ELF-1 (cell line): ENCODE measurements at places on chromosomes 3 and 15.

- no peak for DNase-seq
These were observed 123.0 kb downstream of the VGLL3 start for GRCh38 chr3:86867982-86868381.

- DNase-seq: peak; percentile 13
These were observed 7.3 kb downstream of the ARL6IP5 start for GRCh38 chr3:69092030-69092516.

- DNase-seq: no peak
These were observed 146.1 kb upstream of the SLC24A5 start for GRCh38 chr15:47974724-47975123.

DNA sequence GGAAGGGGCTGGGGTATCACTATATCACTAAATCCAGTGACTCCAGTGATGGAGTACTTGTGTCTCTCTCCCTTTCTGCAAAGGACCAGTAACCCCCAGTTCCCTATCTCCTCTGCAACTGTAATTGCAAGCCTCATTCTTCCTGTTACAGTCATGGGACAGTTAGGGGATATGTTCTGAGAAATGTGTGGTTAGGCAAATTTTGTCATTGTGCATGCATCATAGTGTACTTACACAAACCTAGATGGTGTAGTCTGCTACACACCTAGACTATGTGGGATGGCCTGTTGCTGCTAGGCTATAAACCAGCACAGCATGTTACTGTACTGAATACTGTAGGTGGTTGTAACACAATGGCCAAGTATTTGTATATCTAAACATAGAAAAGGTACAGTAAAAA, 2.2 kb downstream of the VPS8 start:
- no peak for DNase-seq

GRCh38 chr3:102826636-102827035, 391.8 kb downstream of the ZPLD1 start:
- no peak for DNase-seq

- no peak for DNase-seq
These were observed 107.2 kb upstream of the MME start for GRCh38 chr3:154972951-154973350.

GRCh38 chr3:139310474-139310933, 33.3 kb upstream of the MRPS22 start:
- no peak for DNase-seq

DNA sequence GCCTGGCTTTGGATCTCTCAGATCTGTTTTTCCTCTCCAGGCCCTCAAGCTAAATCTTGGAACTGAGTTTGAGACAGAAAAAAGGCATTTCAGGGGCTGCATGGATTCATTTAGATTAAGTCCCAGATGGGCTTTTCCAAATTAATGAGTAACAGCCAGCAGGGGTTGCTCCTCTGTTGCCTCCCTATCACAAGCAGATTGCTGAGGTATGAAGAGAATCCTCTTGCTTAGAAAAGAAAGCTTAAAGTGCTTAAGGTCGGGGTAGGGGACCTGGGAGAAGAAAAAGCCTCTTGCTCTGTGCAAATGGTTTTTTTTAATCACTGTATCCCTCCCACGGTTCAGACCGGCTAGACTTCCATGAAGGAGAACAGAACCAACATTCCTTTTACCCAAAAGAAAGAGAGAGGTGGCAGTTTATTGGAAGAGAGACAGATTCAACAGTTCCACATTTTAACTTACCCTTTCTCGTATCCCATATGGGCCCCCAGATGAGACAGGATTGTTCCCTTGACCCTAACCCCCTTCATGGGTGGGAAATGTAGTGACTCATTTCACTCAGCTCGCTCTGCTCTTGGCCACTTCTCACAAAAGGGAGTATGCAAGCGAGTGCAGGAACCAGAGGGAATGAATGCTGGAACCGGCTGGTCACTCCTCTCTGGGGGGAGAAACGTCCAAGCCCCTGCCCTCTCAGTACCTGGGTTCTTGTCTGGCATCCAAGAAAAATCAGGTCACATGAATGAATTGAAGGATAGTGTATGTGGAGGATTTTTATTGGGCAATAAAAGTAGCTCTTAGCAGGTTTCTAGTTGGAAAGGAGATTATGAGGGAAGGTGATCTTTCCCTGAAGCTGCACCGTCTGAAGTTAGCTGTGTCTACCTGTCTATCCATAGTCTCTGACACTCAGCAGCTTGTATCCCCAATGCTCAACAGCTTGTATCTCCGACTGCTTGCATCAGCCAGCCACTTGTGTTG, 745.2 kb downstream of the SI start:
- peak; percentile 64 for DNase-seq

- DNase-seq: no peak
These were observed 18.5 kb downstream of the KBTBD8 start for GRCh38 chr3:67016522-67017080.

DNA sequence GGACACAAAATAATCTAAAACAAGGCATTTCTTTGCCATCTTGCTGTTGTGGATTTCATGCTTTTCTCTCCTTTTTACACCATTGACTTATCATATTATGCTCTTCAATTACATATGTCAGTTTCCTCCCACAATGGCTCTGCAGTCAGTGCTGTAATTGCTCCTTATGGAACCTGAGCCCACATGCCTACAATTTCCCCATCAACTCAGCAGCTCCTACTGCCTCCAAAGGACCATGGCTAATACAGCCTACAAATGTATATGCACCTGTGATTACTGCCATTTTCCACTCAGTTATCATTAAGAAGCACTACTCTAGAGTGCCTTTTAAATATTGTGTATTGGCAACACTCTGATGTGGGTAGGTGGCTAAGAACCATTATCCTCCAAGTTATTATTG, 30.8 kb downstream of the RTP4 start:
- no peak for DNase-seq

DNA sequence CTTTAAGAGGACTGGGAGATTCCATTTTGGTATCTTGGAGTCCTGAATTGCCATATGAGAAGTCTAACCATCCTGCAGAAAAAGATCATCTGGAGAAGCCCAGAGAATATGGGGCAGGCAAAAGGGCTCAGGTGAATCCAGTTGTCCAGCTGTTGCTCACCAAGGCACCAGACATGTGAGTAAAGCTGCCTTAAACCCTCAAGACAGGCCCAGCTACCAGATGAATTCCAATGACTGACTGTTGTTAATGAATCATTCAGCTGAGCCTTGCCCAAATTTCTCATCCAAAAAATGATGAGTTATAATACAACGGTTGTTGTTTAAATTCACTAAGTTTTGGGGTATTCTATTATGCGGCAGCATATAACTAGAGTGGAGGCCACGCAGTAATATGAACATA, 22.0 kb upstream of the NANOGP8 start:
- DNase-seq: no peak

GRCh38 chr3:45592405-45592804, 2.1 kb upstream of the LIMD1 start:
- DNase-seq: no peak

- no peak for DNase-seq
These were observed 137.5 kb downstream of the LRRK1 start for GRCh38 chr15:101056366-101057334.

DNA sequence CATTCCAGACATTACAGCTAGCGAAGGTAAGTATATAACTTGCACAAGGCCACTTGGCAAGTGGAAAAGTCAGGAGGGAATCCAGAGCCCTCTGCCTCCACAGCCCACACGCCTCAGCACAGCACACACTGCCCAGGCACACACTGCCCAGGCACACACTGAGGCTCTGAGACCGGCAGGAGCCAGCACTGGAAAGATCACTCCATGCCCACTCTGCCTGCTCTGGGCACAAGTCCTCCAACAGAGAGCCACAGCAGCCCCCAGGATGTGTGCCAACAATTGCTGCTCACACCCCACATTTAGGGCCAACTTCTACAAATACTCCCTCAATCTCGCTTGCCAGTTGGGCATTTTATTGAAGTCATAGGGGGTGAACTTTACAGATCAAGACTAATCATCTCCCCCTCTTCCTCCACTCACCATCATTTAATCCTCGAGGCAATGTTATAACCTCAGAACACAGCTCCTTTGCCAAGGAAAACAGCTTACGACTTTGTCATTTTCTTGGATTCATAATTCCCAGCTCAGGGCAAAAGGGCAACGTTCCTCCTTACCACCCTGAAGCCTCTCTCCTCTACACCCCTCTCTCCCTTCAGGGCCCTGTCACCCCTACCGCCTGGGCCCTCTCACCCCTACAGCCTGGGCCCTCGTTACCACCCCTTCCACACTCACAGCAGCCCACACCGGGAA, 53.0 kb upstream of the TPM1 start:
- DNase-seq: no peak

GRCh38 chr3:39166134-39166710, 12.8 kb upstream of the CSRNP1 start:
- DNase-seq: peak; percentile 79

GRCh38 chr15:101445562-101446517, 43.7 kb downstream of the PCSK6 start:
- DNase-seq: no peak

- DNase-seq: peak; percentile 41
These were observed 16.0 kb upstream of the MEGF11 start for GRCh38 chr15:66269326-66270090.

DNA sequence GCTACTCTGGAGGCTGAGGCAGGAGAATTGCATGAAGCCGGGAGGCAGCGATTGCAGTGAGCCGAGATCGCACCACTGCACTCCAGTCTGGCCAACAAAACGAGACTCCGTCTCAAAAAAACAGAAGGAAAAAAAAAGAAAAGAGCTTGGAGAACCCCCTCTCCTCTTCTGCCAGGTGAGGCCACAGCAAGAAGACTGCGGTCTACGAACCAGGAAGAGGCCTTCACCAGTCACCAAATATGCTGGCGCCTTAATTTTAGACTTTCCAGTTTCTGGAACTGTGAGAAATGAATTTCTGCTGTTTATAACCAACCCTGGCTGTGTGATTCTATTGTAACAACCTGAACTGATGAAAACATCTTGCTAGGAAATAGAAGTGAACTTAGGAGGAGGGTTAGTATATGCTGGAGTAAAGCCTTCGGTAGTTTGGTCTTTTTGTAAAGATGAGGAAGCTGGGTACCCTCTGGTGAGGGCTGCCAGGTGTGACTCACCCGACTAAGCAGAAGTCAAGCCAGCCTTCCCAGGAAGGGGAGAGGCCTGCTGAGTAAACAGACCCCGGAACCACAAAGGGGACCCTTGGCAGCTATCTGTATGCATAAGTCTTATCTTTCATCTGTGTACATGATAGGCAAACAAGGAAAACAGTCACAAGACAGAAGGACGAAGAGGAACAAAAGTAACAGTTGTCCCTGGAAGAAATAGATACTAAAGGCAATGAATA, 78.7 kb downstream of the KLF13 start:
- no peak for DNase-seq

DNA sequence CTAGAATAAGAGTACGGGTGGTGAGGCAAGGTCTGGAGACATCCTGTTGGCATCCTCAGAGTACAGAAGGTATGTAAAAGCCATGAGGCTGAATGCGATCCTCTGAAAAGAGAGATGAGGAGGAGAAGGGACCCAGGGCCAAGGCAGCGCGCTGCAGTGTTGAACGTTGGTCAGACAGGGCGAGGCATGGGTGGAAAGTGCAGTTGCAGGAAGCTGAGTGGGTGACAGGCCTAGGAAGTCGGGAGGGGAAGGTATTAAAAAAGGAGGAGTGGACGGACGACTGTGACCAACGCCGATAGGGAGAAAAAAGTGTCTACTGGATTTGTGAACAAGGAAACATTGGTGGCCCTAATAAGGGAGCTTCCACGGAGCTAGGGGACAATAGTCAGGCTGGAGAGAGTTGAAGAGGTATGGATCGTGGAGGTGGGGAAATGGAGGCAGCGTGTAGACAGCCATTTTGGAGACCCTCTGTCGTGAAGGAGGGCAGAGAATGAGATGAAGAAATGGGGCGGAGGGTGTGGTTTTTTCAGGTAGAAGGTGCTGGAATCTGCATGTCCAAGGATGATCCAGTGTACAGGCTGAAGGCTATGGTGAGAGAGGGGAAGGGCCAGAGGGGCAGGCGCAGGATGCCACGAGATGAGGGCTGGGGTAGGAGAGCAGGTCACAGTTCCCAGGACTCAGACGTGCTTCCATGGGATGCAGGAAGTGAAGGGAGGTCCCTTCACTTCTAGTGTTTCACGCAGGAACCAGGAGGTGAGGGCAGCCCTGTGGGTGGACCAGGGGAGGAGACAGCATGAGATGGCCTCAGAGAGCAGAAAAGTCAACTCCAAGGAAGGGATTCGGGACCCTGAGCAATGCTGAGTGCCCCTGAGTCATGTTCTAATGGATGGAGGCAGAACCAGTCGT, 115.9 kb downstream of the ASB7 start:
- no peak for DNase-seq

DNA sequence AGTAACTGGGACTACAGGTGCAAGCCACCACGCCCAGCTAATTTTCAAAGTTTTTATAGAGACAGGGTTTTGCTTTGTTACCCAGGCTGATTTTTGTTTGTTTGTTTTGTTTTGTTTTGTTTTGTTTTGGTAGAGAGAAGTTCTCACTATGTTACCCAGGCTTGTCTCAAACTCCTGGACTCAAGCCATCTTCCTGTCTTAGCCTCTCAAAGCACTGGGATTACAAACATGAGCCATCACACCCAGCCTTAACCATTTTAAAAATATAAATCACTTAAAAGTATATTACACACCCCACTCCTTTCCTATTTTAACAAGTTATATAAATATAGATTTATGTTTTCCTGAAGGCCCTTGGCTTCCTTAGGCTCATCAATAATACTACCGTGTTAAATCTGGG, 6.5 kb upstream of the DYNC1LI1 start:
- DNase-seq: no peak

DNA sequence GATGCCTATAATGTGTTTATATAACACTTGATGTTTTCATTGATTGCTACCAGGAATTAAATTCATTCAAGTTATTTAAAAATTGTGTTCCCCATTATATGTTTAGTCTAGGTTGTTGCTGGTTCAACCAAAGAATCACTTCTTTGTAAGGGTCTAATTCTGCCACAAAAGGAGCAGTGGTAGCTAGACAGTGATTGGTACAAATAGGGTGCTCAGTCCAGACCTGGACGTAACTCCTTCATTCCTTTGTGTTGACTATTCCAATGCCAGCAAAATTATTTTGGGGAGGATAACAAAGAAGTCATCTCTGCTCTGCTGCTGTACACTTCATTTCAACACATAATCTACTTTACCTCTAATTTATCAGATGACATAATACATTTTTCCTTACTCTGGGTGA, 1.2 kb downstream of the CHMP2B start:
- no peak for DNase-seq

GRCh38 chr3:16072420-16073110, 101.9 kb upstream of the GALNT15 start:
- DNase-seq: no peak

DNA sequence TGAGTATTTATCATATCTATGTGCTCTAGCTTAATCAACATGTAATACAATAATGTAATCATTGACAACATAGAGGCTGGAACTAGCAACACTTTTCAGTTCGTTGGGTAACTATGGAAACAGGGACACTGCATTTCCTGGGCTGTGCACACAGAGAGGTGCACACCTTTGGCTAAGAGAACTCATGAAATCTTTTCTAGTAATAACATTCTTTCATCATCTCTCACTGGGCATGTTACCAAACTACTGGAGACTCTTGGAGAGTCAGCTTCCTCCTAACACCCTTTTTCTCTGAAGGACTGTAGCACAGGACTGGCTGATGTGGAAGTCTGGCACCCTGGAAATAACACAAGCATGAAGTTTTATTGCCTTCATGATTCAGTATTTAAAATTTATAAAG, 135.6 kb downstream of the KCNMB2 start:
- no peak for DNase-seq
